Ovary (tissue), 10 donors: ENCODE measurements at places on chromosomes 1 and 21.

- peak; percentile 93 for DNase-seq
Observed at GRCh38 chr1:77759071-77760028, at the start of gene USP33. Gene USP33 (minus strand): TSS chr1:77759852. CDS start chr1:77741697, 18,155 bp downstream.

GRCh38 chr1:58064166-58064565 is 482.4 kb downstream of the OMA1 start:
- DNase-seq = no peak

DNA sequence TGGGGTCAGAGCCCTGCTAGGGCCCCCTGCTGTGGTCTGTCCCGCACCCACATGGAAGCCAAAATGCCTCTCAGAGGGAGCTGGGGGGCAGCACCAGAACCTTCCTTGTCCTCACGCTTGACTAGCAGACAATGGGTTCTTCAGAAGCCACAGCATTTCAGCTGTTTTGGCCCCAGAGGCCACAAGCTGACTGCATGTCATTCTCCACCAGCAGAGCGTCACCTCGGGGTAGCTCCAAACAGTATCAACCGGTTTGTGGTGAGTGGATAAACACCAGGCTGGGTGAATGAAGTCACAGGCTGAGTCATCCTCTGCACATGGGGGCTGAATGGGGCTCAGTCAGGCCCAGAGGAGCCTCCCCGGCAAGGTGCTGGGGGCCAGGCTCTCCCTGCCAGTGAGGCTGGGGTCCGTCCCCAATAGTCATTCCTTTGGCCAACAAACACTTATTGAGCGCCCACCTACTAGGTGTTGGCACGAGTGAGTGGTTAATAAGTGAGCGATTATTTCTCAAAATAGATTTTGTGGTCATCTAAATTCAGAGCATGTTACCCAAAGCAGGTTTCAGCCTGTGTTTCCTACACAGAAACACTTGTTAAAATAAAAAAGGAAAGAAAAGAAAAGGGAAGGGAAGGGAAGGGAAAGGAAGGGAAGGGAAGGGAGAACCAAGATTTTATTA is 9.1 kb downstream of the OLIG1 start:
- no peak for DNase-seq

DNA sequence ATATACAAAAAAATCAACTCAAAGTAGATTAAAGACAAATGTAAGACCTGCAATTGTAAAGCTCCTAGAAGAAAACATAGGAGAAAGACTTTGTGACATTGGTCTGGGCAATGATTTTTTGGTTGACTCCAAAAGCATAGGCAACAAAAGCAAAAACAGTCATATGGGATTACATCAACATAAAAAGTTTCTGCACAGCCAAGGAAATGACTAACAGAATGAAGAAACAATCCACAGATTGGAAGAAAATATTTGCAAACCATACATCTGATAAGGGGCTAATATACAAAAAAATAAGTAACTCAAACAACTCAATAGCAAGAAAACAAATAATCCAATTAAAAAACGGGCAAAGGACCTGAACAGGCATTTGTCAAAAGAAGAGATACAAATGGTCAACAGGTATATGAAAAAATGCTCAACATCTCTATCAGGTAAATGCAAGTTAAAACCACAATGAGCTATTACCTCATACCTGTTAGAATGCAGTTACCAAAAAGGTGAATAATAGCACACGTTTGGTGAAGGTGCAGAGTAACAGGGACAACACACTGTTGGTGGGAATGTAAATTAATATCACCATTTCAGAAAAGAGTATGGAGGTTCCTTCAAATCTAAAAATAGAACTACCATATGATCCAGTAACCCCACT is 173.7 kb upstream of the COA6 start:
- DNase-seq = no peak

GRCh38 chr1:17735348-17735747 is 19.8 kb upstream of the ACTL8 start:
- DNase-seq = no peak

DNA sequence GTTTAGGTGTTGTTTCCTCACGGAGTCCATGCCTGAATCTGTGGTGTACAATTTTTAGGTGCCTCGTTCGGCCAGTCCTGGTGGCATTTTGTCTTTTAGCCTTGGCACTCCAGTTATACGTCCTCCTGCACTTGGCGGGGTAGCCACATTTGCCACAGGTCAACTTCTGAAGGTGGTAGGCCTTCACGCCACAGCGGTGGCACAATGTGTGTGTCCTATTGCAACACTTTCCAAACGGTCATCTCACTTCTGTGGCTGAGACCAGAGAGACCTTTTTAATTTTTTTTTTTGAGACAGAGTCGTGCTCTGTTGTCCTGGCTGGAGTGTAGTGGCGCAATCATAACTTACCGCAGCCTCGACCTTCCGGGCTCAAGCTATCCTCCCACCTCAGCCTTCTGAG is 49.1 kb downstream of the CAMTA1 start:
- no peak for DNase-seq

DNA sequence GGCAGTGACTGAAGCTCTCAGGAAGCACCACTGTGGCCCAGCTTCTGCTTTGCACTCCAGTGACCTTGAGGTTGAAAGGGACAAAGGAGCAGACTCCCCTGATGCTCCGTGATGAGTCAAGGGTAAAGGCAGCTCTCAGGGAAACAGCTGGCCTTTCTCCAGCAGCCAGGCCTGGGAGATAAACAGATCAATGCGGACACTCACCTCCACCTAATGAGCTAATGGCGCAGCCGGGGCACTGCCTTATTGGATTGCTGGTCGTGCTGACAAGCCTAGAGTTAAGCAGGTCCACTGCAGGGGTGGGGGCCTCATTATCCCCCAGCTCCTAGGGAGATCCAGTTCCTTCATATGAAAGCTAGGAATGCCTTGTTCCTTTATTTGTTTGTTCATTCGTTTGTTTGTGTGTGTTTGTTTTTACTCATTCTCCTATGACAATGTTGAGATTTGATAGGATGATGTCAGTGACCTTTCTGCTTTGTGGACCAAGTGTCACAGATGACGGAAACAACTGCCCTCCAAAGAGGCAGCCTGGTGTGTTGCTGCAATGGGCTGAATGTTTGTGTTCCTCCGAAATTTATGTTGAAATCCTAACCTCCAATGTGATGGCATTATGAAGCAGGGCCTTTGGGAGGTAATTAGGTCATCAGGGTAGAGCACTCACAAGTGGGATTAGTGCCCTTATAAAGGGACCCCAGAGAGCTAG is 141.4 kb upstream of the BEND5 start:
- no peak for DNase-seq

GRCh38 chr1:228803421-228803820 is 68.1 kb downstream of the RHOU start:
- peak; percentile 36 for DNase-seq

DNA sequence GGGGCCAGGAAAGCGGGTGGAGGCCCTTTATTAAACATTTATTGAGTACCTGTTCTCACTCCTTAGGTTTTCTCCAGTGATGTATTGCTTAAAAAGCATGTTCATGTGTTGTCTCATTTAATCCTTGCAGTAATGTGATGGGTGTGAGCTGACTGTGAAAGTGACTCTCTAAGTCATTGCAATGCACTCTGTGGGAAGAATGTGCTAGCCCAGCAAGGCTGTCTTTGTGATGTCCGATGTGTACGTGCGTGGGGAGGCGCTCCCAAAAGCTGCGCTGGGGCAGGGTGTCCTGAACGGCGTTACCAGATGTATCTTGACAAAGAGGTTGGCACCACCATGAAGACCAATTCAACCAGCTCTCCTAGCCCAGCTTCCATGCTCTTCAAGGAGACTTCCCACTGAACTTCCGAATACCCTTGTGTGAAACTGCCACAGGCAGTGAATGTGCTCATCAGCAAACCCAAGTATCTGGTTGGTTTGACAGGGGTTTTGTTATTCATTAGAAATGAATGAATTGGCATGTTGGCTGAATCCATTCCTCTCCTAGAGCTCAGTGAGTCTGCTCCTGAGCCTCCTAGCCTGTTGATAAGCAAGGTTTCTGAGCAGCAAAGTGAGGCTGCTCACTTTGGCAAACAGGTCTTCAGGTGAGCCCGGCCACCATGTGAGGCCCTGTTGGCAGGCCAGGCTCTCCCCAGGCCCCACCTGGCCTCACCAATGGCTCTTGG is 28.0 kb downstream of the NUAK2 start:
- DNase-seq = no peak

GRCh38 chr1:5640845-5641244 is 351.4 kb downstream of the NPHP4 start:
- DNase-seq = no peak

DNA sequence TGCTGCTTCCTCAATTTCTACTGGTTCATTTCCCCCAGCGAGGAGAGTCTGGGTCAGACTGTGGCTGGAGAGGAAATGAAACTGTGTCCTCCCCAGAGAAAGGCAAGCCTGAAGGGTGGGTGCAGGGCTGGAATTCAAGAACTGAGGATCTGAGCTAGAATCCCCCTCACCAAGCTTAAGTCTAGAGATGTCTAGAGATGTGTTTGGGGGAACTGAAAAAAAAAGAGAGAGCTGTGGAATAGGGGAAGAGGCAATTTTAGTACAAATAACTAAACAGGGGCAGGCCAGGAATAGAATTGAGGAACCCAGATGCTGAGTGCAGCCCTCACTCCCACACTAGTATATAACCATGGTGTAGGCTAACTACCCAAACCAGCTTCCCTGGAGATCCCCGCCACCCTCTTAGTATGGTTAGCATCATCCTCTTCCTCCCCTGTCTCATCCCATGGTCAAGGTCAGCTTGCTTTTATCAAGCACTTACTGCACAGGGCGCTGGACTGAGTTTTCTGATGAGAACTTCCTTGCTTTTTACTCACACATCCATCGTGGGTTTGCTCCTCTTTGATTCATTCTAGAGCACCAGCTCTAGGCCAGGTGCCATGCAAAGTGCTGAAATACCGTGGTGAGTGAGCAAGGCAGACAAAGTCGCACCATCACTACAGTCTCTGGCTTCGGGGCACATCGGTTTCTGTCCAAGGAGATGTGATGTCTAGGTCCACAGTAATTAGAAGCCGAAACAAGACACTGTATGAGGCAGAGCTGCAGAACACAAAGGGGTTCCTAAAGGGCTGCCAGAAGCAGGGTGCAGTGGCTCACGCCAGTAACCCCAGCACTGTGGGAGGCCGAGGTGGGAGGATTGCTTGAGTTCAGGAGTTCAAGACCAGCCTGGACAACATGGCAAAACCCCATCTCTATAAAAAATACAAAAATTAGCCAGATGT is 112.9 kb upstream of the IPO9 start:
- DNase-seq = no peak

DNA sequence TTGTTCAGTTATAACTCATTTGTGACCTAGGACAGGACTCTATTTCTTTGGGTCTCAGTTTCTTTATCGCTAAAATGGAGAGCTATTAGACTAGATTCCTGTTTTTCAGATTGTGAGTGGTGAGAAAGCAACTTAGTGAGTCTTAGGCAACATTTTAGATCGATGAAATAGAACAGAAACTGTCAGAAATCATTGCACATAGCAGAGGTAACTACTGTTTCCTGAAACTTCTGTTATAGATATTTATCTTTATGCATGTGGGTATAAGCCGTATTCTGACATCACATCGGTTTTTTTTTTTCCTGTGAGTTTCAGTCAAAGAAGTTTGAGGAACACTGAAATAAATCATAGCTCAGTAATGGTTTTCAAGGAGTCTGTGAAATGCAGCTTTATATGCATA is 42.1 kb upstream of the DNAJC6 start:
- no peak for DNase-seq

GRCh38 chr1:204087893-204088528 is 15.1 kb downstream of the SOX13 start:
- peak; percentile 52 for DNase-seq

- no peak for DNase-seq
Observed at GRCh38 chr1:100893718-100894117, 924 bp downstream of the EXTL2 start.
